Astrocyte (in vitro differentiated cells and primary cell): ENCODE measurements at places on chromosomes 6 and 20. TPM values are rescaled to one million over a fixed set of nuclear protein-coding genes. Genes with fewer than 3 reads are reported as not detected.
A peak's percentile ranks its signal among the peaks of the same experiment; 100 is the strongest.

DNA sequence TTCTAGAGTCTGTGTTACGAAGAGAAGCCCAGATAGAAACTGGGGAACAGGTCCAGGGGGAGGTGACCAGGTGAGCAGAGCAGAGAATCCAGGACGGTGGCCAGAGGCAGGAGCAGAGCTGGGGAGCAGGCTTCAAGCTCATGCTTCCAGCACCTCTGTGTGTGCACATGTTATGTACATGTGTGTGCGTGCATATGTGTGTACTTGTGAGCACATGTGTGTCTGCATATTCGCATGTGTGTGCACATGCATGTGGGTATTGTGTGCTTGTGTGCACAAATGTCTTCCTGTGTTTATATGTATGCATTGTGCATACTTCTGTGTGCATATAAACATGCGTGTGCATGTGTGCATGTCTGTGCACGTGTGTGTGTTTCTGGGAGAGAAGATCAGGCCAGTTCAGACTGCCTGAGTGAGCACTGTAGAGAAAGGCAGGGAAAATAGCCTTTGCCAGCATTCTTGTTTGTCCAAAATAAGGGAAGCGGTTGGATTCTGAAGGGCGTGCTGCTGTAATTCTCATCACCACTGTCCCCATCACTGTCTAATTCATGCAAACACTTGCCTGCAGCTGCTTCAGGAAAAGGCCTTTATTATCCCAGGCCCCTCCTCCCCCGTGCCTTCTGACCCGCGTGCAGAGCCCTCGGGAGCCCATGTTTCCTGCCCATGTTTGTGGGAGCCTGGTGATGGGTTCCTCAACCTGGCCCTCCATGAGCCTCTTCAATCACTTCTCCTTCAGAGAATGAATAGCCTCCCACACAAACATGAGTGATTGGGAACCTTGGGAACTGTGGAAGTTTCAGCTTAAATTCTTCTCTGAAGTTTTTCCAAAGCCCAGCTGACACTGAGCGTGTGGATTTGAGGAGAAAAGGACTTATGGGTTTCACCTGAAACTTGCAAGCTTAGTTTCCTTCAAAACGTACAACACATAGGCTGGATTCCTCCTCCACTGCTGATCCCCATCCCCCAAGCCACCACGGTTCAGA, 161.7 kb upstream of the AFDN start:
- H3K36me3 ChIP-seq: no peaks in the 10 kb centered on the region
- peaks cover 5% of the 10 kb centered on the region for H3K4me1 ChIP-seq
- H3K4me3 ChIP-seq: no peak overlapping the region
- peaks cover 3% of the 10 kb centered on the region for H3K27me3 ChIP-seq
- no peak for DNase-seq

DNA sequence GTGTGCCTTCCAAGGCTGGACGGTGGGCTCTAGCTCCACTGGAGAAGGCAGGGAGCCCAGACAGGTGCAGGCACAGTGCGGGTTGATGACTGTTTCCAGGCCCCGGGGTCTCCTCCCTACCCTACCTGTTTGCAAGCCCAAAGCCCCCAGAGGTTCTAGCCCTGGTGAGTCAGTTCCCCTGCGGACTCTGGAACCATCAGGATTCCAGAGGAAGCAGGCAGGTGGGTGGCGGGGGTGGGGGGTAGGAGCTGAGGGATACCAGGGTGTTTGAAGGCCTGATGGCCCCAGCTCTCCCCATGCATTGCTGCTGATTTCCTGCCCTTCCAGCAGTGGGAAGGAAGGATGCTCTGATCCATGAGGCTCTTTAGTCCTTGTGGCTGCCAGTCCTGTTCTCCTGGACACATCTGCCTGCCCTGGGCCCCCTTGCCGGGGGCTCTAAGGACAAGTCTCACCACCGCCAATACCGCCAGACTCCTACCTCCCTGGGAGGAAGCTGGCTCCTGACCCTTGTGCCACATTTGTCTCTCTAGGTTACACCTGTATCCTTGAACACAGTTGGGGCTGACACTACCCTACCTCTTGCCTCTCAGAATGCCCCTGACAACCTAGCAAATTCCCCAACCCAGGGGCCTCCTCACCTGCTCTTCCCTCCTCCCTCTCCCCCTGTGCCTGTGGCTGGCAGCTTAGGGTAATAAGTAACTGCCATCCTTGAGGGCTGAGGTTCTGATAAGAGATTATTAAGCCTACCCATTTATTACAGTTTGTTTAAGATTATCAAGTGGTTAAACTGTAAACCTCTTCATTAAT, 21.7 kb downstream of the KCNK5 start:
- H3K27ac ChIP-seq: no peak overlapping the region
- no peak for DNase-seq
- H3K4me3 ChIP-seq: no peak overlapping the region
- H3K36me3 ChIP-seq: no peaks in the 10 kb centered on the region
- no peaks in the 10 kb centered on the region for H3K27me3 ChIP-seq
- H3K4me1 ChIP-seq: no peaks in the 10 kb centered on the region

DNA sequence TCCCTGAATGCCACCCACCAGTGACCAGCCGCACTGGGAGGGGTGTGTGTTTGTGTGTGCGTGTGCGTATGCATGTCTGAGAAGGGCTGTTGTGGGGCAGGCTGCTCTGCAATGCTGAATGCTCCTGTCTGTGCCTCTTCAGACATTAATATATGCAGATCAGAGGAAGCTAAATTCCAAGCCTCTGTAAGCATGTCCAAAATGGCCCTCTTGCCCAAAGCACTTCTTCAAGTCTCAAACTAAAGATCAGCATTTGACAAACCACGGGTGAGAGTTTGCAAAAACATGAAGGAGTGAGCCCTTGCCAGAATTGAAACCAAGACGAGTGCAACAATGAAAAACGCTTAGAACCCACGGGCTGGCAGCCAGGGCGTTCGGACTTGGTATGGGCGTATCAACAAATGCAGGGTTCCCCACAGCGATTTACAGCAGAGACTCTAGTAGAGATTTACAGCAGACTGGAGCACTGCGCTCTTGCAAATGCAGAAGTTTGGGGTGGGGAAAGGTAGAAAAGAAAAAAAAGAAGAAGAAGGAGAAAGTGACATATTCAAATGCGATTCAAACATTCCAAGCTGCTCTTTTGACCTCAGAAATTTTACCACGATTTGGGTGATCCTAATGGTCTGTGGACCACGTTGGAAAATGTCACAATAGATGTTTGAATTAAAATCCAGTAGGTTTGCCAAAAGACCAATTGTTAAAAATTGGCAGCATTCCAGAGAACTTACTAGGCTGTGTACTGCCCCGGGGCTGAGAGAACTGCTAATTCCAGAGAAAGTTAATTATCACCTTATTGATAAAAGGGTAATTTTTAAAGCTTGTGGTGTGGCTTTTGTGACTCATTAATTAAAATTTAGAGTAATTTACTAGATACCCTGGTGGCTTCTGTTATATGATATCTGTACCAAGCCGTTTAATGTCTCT, 3.5 kb downstream of the SCML4 start:
- H3K36me3 ChIP-seq: no peaks in the 10 kb centered on the region
- peaks cover 5% of the 10 kb centered on the region for H3K4me1 ChIP-seq
- peaks cover 16% of the 10 kb centered on the region for H3K27me3 ChIP-seq
- H3K27ac ChIP-seq: no peak overlapping the region

DNA sequence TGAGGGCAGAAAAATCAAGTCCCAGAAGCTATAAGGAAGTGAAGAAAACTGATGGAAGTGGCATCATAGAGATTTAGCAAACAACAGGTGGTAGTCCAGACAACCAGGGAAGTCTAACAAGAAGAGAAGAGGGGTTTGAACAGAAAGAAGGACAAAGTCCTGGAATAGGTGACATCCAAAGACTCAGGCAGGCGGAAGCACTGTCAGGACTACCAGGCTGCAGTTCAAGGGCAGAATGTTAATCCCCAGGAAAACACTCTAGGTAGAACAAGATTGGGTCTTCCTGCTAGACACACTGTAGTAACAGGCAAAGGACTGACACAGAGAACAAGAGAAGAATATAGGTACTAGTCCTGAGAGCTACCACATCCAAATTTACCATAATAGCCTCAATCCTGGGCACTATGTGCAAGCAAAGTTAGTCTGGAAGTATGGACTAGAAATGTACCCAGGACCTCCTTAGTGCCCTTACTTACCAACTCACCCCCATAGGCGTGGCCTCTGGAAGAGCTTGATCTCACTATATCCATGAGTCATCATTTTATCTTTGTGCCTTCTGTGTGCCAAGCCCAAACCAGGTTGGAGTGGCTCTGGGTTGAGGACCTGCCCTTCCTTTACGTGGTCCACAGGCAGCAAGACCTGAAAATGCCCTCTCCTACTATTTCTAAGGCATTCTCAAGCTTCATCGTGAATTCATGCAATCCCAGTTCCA, 2.2 kb upstream of the EPB41L2 start:
- H3K4me1 ChIP-seq: peaks cover 21% of the 10 kb centered on the region
- no peaks in the 10 kb centered on the region for H3K27me3 ChIP-seq
- H3K4me3 ChIP-seq: no peak overlapping the region
- no peaks in the 10 kb centered on the region for H3K36me3 ChIP-seq

DNA sequence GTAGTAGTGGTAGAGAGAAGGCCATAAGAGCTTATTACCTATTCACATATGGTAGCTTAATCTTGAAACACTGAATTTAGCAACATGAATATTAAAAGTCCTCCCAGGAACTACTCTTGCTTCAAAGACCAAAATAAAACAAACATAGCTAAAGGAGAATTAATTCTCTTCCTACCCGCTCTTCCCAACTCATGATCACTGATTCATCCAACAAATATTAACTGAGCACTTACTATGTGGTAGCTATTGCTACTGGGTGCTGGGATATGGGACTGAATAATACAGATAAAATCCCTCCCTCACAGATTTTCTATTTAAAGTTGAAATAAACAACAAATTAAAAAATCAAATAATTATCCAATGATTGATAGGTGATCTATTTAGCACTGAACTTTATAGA, 287.1 kb downstream of the BTBD9 start:
- no peaks in the 10 kb centered on the region for H3K36me3 ChIP-seq
- H3K4me1 ChIP-seq: peaks cover 21% of the 10 kb centered on the region
- no peak overlapping the region for H3K4me3 ChIP-seq
- H3K27me3 ChIP-seq: no peaks in the 10 kb centered on the region

CFAP61 gene
- not detected in 2 replicates for total RNA-seq

ABHD16B gene
- not detected in 2 replicates for total RNA-seq

DNA sequence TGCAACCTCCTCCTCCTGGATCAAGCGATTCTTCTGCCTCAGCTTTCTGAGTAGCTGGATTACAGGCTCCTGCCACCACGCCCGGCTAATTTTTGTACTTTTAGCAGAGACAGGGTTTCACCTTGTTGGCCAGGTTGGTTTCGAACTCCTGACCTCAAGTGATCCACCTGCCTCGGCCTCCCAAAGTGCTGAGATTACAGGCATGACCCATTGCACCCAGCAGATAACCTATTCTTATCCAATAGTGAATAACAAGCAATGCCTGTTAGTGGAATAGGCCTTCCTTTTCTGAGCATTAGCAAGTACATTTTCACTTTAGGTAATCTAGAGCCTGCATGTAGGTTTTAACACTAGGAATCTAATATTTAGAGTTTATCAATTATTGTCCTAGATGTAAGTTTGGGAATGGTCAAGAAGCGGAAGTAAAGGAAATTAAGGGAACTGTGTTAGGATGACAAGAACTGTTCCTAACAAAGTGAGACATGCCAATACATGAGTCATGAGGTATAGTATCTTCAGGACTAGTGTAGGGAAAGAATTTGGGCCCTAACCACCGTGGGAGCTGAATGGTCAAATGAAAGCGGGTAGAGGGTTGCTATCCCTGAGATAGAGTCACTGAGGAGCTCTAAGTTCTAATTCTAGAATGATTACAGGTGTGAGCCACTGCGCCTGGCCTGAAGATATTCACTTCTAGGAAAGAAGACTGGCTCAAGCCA, 15.0 kb downstream of the BLTP3A start:
- H3K4me3 ChIP-seq: no peak overlapping the region
- H3K36me3 ChIP-seq: no peaks in the 10 kb centered on the region
- DNase-seq: peak; percentile 72

DNA sequence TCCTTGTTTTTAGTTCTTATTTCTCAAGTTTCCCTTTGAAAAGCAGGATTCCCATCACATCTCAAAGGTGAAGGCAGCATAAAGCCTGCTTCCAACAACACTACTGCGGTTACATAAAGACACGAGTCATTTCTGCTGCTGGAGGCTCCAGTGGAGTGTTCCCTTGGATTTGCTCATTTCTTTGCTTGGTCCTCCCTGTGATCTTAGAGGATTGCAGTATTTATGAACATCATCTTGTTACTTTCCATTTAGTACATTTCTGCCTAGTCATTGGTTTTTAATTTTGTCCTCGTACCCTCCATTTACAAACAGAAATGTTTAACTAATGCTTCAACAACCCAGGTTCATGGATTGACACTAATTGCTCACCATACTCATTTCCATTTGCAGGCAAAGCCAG, 298.8 kb downstream of the ZNF217 start:
- no peak overlapping the region for H3K4me3 ChIP-seq
- peak; percentile 8 for DNase-seq
- no peaks in the 10 kb centered on the region for H3K36me3 ChIP-seq
- no peak overlapping the region for H3K27ac ChIP-seq

- H3K4me1 ChIP-seq: no peaks in the 10 kb centered on the region
- H3K4me3 ChIP-seq: no peak overlapping the region
- H3K27me3 ChIP-seq: no peaks in the 10 kb centered on the region
- DNase-seq: no peak
- H3K36me3 ChIP-seq: no peaks in the 10 kb centered on the region
These were observed 43.0 kb downstream of the FAM184A start for GRCh38 chr6:119035459-119035858.

- DNase-seq: no peak
- peaks cover 18% of the 10 kb centered on the region for H3K4me1 ChIP-seq
These were observed 1.2 kb upstream of the EIF6 start for GRCh38 chr20:35285806-35286076.

SIRPD gene
- not detected in 2 replicates for total RNA-seq

GRCh38 chr6:155382338-155382685, 68.0 kb upstream of the TFB1M start:
- no peak overlapping the region for H3K4me3 ChIP-seq
- no peak overlapping the region for H3K27ac ChIP-seq
- H3K36me3 ChIP-seq: no peaks in the 10 kb centered on the region
- peak; percentile 79 for DNase-seq
- H3K27me3 ChIP-seq: no peaks in the 10 kb centered on the region

TRDN gene
- not detected in 2 replicates for total RNA-seq

BMP6 gene
- 2.2 and 2.8 TPM in 2 replicates for total RNA-seq

HLA-DPA1 gene
- total RNA-seq: 0.50 and 1.7 TPM in 2 replicates

DNA sequence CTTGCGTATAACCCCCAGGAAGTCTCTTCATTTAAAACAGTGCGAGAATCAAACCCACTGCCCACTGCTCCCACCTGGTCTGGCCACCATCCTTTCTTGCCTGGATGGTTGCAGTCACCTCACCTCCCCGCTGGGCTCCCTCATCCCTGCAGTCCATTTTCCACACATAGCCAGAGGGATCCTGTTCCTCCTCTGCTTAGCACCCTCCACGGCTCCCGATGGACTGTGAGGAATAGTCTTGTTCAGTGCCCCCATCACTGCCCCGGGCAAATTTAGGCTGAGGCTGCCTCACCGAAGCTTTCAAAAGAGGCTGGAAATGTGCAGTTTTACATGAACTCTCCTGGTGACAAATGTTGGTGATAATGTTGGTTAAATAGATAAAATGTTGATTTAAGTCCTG, 17.7 kb downstream of the KCNG1 start:
- peaks cover 24% of the 10 kb centered on the region for H3K36me3 ChIP-seq
- no peak overlapping the region for H3K27ac ChIP-seq
- no peak for DNase-seq
- no peak overlapping the region for H3K4me3 ChIP-seq
